ENCODE measurements at places on chromosomes 7 and 10.

DNA sequence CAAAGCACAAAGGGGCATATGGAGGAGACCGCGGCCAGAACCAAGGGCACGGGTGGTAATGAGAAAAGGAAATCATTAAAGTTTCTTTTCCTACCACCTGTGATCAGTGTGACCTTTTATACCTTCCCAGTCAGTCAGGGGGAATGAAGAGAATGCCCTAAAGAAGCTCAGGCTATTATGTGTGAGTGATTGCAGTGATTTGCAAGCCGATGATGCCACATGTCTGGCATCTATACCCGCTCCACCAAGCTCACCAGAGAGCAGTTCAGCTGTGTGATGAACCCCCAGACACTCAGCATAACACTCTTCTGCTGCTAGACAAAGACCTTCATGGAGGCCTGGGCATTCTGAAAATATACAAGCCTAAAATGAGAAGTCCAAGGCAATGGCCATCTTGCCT lies 106.2 kb upstream of the AGK start:
- no peak for DNase-seq

DNA sequence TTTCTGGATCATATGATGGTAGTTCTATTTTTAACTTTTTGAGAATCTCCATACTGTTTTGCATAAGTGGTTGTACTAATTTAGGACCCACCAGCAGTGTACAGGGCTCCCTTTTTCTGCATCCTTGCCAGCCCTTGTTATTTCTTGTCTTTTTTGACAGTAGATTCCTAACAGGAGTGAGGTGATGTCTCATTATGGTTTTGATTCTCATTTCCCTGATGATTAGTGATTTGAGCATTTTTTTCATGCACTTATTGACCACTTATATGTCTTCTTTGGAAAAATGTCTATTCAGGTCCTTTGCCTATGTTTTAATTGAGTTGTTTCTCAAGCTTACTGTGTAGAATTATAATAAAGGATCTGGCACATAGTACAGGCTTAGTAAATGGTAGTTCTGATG lies 238.8 kb upstream of the BMPER start:
- no peak for DNase-seq

DNA sequence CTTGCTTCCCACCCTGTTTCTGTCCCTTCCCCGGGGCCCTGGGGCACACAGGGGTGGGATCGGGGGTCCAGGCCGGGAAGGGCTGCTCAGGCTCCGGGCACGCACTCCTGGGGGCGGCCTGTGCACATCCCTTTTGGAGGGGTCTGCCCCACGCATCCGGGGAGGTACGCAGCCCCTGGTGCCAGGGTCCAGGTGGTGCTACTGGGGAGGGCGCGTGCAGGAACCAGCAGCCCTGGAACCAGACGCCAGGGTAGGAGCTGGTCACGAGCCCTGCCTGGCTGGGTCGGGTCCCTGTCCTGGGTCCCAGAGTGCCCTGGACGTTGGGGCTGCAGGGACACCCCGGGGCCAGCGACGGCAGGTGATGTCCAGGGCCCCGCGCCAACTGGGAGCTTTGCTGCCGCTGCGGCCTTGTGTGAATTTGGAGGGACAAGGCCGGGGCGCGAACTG lies 53.4 kb downstream of the GLRX3 start:
- DNase-seq, result no peak

DNA sequence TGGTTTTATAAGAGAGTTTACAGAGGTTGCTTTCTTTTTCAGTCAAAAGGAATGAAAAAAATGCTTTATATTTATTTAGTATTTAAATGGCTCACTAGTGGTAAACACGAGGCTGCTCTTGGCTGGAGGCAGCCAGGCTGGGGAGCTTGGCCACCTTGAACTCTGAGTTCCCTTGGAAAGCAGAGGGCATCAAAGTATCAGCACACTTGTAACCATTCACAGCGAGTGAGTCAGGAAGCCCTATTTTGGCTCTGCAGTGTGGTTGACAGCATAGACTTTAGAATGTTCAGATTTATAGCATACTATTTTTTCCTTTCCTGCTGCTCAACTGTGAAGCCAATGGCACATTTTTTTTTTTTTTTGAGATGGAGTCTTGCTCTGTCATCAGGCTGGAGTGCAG lies 51.6 kb downstream of the CYCS start:
- no peak for DNase-seq

DNA sequence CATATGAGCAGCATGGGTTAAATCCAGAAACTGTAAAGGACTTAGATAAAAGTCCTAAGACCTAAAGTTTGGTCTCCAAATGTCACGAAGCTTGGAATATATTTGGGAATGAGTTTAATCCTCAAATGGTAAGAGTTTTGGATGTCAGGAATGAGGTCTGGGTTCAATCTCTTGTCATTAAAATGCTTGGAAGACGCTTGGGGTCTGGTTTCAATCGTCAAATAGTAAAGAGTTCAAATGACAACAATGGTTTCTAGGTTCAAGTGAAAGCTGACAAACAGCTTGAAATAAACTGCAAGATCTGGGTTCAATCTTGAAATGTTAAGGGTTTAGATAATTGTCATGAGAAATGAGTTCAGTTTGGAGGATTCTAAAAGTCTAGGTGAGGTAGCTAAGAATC lies 385.5 kb upstream of the HPS1 start:
- DNase-seq, result no peak

DNA sequence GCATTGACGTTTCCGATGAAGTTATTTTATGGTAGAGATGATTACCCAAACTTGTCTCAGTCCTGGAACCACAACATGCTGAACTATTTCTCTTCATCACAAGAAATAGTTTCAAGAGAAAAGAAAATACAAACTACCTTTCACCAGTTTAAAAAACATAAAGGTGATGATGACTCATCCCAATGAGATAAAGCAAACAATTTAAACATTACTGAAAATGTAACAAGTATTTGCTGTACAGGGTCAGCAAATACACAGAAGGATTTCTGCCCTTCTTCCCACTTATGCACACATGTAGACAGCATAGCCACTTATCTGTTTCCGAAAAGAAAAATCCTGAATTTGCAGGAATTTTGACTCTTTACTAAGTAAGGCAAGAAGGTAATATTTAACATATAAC lies 50.8 kb downstream of the RHOBTB1 start:
- no peak for DNase-seq

DNA sequence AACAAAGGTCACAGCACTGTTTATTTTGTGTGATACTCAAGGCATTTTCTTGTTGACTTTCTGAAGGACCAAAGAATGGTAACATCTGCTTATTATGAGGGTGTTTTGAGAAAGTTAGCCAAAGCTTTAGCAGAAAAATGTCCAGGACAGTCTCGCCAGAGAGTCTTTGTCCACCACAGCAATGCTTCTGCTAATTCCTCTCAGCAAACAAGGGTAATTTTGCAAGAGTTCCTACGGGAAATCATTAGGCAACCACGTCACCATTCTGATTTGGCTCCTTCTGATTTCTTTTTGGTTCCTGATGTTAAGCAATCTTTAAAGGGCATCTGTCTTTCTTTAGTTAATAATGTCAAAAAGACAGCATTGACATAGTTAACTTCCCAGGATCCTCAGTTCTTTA lies 639.3 kb upstream of the STEAP1 start:
- DNase-seq, result no peak

GRCh38 chr7:37670436-37670835 lies 13.1 kb upstream of the GPR141 start:
- no peak for DNase-seq

GRCh38 chr10:76481178-76481577 lies 1049.8 kb downstream of the LRMDA start:
- no peak for DNase-seq

DNA sequence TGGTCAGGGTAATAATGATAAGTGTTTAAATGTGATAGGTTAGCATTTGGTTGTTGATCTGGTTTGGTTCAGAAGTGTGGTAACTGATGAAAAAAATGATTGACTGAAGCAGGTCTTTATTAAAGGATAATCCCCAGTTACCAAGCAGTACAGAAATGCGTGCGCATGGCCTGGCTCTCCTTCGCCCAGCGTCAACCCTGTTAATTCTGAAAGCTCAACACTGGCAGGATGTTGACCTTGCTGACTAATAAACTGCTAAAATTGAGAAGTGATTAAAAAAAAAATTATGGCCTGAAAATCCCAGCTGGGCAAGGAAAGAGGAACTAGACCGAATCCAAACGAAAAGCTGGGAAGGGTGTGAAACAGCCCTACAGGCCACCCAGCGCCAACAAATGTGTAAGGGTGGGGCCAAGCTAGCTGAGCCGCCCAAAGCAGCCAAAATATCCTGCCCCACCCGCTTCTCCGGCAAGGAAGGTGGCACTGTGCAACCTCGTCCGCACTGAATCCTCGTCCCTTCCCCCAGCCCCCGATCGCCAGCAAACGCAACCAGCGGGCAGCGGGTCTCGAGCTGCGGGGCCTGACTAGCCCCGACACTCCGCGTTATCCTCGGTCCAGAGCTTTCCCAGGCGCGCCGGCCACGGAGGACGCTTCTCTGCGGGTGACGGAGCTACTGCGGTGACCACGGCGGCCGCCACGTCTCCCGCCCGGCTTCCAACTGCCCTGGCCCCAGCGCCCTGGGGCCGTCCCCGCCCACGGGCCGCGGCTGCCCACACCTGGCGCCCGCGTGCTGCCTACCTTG lies 561 bp downstream of the SHTN1 start:
- DNase-seq, result peak; percentile 56

DNA sequence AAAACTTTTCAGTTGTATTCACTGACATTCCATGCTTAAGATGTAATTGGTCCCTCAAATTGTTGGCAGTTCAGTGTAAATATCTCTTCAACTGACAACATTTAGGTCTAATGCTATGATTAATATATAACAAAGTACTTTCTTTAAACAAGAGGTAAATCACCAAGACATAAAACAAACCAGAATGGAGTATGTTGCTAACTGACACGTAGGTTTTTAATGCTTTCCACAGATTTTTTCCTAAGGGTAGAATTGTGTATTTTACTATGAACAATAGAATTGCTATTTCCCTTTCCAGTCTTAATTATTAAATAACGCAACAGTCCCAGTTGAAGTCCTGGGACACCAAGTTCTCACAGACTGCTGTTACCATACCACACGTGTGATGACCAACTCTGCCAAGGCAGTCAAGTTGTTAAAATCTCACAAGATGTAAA lies 4.1 kb downstream of the JCAD start:
- DNase-seq, result no peak

DNA sequence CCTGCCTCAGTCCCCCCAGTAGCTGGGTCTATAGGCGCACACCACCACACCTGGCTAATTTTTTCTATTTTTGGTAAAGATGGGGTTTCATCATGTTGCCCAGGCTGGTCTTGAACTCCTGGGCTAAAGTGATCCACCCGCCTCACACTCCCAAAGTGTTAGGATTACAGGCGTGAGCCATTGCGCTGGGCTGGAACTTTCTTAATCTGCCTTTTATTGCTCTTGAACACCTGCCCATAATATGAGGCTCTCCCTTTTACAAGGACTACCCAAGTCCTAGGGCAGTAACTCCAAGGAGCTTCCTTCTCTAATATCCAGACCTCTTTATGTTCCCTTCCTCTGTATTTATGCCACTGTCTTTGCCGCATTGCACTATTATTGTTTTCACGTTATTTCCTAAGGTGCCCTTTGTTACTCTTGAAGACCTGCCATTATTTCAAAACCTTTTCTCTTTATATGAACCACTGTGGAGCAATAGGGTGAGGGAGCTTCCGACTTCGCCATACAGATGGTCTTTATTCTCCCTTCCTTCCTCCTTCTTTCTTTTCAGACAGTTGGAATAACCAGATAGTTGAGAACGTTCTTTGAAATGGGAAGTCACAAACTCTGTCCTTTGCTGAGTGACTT lies 36.3 kb upstream of the TCF7L2 start:
- DNase-seq, result peak; percentile 65

DNA sequence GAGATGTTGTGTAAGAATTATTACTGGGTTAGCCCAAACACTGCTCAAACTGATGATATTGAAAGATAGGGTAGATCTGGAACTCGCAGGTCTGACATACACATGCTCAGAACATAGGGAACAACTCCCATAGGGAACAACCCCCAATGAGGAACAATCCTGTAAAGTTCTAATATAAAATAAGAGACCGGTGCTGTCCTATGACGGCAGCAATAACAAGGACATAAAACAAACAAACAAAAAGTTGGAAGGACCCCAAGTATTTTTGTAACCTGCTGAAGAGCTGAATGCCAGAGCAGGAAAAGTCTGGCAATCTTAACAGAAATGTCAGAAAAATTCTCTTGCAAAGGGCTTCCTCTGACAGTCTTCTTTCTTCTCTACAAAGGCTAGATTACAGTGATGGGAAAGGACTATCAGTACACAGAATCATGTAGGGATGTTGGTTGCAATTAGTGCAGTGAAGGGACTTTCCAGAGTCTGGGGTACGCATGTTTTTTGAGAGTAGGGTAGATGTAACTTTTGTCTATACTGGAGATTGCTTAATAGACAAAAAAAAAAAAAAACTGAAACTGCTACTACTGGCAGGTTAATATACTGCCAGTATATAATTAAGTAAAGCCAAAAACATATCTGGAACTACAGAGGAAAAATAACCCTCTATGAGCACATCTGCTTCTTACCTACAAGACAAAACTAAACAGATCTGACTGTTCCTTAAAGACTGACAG lies 35.5 kb downstream of the IDE start:
- no peak for DNase-seq

- no peak for DNase-seq
These were observed 61.5 kb downstream of the TNS3 start for GRCh38 chr7:47520406-47520805.

GRCh38 chr10:78948621-78949030 lies 120.1 kb upstream of the ZMIZ1 start:
- DNase-seq, result no peak

GRCh38 chr10:114615600-114616007 lies 42.5 kb downstream of the ABLIM1 start:
- DNase-seq, result no peak

DNA sequence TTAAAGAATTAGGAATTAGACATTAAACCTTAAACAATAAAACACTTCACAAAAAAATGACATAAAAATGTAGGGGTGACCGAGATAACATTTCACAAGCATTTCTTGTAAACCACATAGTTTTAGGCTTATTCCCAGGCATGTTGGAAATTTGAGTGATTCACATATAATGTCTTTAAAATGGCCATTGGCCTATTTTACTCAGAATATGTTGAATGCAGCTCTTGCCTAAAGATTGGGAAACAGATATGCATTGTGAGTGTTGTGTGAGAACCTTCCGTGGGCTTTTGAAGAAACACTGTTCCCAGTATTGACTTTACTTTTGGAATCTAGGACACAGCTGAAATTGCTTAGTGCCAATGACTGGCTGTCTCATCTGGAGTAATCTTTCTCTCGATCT lies 79.6 kb downstream of the ARL5B start:
- no peak for DNase-seq

- no peak for DNase-seq
These were observed 7.4 kb downstream of the CLDN3 start for GRCh38 chr7:73762659-73762999.

- DNase-seq, result no peak
These were observed 7.4 kb upstream of the TSPAN12 start for GRCh38 chr7:120865191-120865981.

GRCh38 chr7:111190804-111191203 lies 99.9 kb downstream of the LRRN3 start:
- DNase-seq, result no peak

GRCh38 chr7:157881048-157881771 lies 544.4 kb downstream of the DNAJB6 start:
- DNase-seq, result no peak
